ENCODE measurements at places on chromosomes 11 and 22. TPM values are rescaled to one million over a fixed set of nuclear protein-coding genes. Genes with fewer than 3 reads are reported as not detected.

Gene DDTL
- polyA plus RNA-seq: 1.9 TPM

Gene MS4A1
- 10.2 TPM for polyA plus RNA-seq

Gene DNAJB7
- not detected for polyA plus RNA-seq

Gene FAT3
- not detected for polyA plus RNA-seq

Gene KCNA4
- polyA plus RNA-seq: not detected

Gene CASP1
- polyA plus RNA-seq: 195 TPM

Gene MPZL3
- polyA plus RNA-seq: 12.3 TPM

Gene MS4A6E
- not detected for polyA plus RNA-seq

Gene GSTT2B
- polyA plus RNA-seq: not detected

All from CD4-positive, alpha-beta memory T cell (primary cell).